T-helper 2 cell (primary cell): ENCODE measurements at places on chromosomes 7 and 10.

GRCh38 chr10:130484468-130485180 is 348.4 kb downstream of the GLRX3 start:
- no peak for DNase-seq

- DNase-seq: no peak
These were observed 22.6 kb upstream of the OGDHL start for GRCh38 chr10:49784681-49785080.

DNA sequence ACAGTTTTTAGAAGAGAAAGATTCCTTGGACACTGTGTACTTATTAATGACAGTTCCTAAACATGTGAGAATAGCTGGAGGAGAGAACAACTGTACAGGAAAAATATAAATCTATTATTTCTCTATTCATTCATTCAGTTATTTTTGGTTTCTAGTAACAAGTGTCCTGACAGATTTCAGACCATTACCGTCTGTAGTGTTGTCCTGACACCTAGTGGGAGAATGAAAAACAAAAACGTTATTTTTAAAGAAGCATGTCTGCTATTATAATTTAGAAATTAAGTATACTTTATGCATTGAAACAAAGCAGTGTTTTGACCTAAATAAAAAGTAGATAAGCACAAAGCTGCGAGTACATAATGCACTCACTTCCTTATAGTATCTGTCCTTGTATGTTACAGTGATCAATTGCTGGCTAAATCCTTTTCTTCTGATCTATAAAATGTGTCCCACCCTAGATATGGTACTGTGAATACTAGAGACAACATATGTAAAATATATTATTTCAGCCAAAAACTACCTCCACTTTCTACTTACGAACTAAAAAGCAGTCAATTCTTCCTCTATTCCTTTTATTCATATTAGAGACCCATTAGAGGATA is 575.6 kb downstream of the ARL4A start:
- peak; percentile 19 for DNase-seq

- DNase-seq: no peak
These were observed 136.5 kb downstream of the EPC1 start for GRCh38 chr10:32210306-32211045.

GRCh38 chr7:39688611-39689480 is 65.5 kb downstream of the RALA start:
- DNase-seq: no peak
